ENCODE measurements at places on chromosomes 12 and 14. TPM values are rescaled to one million over a fixed set of nuclear protein-coding genes. Genes with fewer than 3 reads are reported as not detected.

Gene CLEC4E
- not detected for total RNA-seq

GRCh38 chr12:25764892-25765291 is 193.6 kb upstream of the RASSF8 start:
- no peak for DNase-seq

- peak; percentile 60 for DNase-seq
Measured at GRCh38 chr12:9797722-9798619, 29.3 kb upstream of the KLRF1 start.

GRCh38 chr12:69002969-69003368 is 70.0 kb upstream of the CPM start:
- no peak for DNase-seq

- no peak for DNase-seq
Measured at GRCh38 chr12:6069437-6070093, 54.9 kb downstream of the VWF start.

- DNase-seq: no peak
Measured at GRCh38 chr12:51521554-51522276, 69.3 kb upstream of the SCN8A start.

DNA sequence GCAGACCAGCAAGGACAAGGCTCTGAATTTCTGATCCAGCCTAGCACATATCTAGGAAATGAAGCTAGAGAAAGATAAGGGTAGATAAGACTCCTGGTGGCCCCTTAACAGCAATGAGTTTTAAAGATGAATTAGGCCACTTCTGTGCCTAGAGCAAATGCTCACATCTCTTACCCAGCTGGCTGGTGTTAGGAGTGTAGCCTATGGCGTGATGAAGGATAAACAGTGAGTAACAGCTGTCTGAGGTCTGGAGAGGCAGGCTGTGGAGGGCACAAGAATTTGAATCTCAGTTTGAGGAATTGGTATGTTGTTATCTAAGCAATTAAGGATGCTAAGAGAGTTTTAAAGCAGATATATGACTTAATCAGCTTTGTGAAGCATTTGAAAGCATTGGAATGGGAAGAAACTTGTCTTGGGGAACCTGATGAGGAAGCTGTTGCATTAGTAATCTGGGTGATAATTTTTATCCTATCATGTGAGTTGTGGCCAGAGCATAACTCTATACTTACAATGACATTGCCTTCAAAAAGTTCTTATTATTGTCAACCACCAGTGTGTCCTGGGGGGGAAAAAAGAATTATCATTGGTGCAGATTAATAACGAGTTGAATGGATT is 161.8 kb downstream of the SRGAP1 start:
- no peak for DNase-seq

Measured in activated naive CD8-positive, alpha-beta T cell treated with anti-CD3 and anti-CD28 coated beads for 36 hours (primary cell).